ENCODE measurements at places on chromosomes 2 and 18.

- no peak for DNase-seq
Measured at GRCh38 chr2:145088756-145089155, 568.8 kb upstream of the ZEB2 start.

GRCh38 chr2:200353874-200354273 is 47.4 kb downstream of the SPATS2L start:
- no peak for DNase-seq

- no peak for DNase-seq
Measured at GRCh38 chr2:230898713-230899091, 26.3 kb downstream of the GPR55 start.

- DNase-seq, result no peak
Measured at GRCh38 chr2:163690896-163691295, 44.9 kb downstream of the FIGN start.

DNA sequence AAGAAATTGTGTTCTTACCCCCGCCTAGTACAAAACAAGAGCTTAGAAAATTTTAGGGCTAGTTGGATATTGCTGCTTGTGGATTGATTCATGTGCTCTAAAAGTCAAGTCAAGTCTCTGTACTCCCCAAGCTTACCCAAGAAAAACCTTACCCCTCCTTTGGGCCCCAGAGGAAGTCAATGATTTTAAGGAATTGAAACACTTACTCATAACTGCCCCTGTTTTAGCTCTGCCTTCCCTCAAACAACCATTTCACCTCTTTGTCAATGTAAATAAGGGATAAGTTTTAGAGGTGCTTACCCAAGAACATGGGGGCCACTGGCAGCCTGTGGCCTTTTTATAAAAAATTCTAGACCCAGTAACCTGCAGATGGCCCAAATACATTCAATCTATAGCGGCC is 136.6 kb upstream of the RMP24 start:
- no peak for DNase-seq

- DNase-seq, result no peak
Measured at GRCh38 chr2:169393068-169393590, 30.8 kb upstream of the LRP2 start.

GRCh38 chr2:45315861-45316260 is 295.2 kb downstream of the SRBD1 start:
- no peak for DNase-seq

- no peak for DNase-seq
Measured at GRCh38 chr18:76102626-76103025, 392.4 kb downstream of the ZNF516 start.

Data from NCI-H524 treated with DMSO at 0.1 percent for 48 hours (cell line).